Activated CD4-positive, alpha-beta memory T cell treated with anti-CD3 and anti-CD28 coated beads, Interleukin-2, amount 10 ng/mL, durations not matched to agents 7 days and 5 days (primary cell): ENCODE measurements at places on chromosomes 7 and 10.

DNA sequence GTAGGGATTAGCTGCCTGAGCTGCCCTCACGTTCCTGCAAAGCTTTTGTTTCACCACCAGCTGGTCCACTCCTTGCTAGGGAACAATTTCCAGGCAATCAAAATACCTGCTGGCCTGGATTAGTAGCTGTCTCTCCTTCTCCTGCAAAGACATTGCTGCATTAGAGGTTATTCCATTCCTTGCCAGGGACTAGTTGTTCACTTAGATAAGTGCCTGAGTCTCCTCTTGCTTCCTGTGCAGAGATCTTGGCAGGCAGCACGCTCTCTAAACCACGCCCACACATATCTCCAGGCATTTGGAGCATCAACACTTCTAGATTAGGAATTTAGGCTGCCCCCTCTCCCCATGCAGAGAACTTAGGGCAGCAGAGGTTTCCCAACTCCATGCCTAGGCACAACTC lies 150.4 kb upstream of the SMIM30 start:
- DNase-seq: no peak

DNA sequence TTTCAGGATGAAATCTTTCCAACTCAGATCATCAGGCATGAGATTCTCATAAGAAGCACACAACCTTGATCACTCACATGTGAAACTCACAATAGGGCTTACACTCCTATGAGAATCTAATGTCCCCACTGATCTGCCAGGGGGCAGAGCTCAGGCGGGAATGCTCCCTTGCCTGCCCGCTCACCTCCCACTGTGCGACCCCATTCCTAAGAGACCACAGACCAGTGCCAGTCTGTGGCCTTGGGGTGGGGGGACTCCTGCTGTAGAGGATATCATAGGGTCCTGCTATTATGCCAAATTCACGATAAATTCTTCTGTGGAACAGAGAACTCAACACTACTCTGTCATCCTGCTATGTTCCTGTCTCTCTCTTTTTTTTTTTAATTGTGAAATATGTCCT lies 5.2 kb upstream of the RASGEF1A start:
- no peak for DNase-seq

DNA sequence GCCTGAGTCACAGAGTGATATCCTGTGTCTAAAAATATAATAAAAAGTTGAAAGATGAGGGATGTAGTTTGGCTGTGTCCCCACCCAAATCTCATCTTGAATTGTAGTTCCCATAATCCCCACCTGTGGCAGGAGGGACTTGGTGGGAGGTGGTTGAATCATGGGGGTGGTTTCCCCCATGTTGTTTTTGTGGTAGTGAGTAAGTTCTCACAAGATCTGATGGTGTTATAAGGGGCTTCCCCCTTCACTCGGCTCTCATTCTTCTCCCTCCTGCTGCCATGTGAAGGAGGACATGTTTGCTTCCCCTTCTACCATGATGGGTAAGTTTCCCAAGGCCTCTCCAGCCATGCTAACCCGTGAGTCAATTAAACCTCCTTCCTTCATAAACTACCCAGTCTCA lies 25.1 kb upstream of the UBE3C start:
- no peak for DNase-seq

GRCh38 chr10:74910241-74910975 lies 84.0 kb downstream of the KAT6B start:
- no peak for DNase-seq

GRCh38 chr7:127870231-127870907 lies 160.9 kb downstream of the LRRC4 start:
- no peak for DNase-seq

GRCh38 chr10:43181146-43181545 lies 42.9 kb downstream of the CSGALNACT2 start:
- no peak for DNase-seq

DNA sequence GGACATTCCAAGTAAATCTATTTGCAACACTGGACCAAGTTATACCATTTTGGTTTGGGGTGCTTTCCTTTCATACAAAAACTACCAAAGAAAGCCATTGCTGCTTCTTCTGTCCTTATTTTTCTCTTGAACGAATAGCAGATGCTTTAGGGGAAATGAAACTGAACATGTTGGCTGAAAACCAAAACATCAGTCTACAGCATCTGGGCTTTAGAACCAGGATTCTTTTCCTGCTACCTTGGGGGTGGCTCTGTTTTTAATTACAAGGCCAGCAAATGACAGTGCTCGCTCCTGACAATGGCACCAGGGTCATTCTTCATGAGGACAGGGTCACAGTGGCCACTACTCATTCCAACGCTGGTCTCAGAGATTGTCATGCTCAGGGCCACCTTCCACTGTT lies 80.3 kb downstream of the WDR11 start:
- no peak for DNase-seq

- no peak for DNase-seq
Measured at GRCh38 chr10:33826186-33826585, 491.7 kb upstream of the NRP1 start.

DNA sequence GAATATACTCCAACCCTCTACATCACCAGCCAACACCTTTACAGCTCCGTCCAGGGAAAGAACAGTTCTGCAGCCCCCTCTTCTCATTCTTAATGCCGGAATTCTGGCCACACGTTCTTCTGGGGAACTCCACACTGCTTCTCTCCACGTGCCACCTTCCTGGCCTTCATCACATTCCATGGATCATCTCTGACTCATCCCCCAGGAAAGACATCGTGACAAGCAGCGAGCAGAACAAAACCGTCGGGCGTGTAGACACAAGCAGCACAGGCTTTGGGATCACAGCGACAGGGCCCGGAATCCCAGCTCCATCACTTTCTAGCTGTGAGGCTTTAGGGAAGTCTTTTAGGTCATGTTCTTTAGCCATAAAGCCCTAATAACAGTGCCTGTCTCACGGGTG lies 590.3 kb upstream of the FOXK1 start:
- DNase-seq: no peak

- DNase-seq: no peak
Measured at GRCh38 chr7:118194571-118194970, 10.6 kb downstream of the LSM8 start.

- DNase-seq: no peak
Measured at GRCh38 chr7:76326646-76327233, 24.3 kb downstream of the HSPB1 start.

DNA sequence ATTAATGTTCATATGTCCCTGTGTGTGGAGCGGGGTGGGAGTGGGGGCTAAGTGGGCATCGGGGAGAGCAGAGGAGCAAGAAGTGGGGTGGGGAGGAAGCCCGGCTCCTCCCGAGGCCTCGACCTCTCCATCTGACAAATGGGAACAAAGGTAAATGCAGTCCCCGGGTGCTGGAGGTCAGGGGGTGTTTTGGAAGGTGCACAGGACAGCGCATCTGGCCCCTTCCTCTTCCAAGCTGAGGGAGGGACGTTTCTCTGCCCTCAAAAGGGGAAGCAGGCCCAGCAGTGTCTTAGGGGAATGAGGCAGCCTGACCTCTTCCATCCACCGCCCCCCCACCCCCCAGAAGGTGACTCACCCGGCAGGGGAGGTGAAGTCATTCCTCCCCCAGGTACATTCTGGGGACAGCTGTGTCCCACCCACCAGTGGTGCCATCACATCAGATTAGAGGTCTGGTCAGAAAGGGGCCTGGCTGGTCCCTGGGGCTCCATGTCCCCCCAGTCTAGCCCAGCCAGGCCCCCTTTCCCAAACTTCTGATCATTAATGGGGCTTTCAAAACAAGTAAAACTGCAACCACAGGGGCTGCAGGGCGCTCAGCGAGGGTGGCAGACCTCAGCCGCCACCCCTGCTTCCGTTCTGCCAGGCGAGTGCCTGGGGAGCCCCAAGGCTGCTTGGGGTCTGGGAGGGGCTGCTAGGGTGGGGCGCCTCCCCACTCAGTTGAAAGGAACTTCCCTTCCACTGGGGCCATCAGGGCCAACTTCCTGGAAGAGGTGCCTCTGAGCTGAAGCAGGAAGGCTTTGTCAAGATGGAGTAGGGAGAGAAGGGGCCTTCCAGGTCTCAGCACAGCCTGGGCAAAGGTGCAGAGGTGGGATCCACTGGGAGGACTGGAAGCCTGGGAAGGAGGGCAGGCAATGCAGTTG lies 10.8 kb downstream of the LFNG start:
- peak; percentile 87 for DNase-seq

GRCh38 chr10:13105184-13105583 lies 5.2 kb downstream of the OPTN start:
- DNase-seq: no peak

DNA sequence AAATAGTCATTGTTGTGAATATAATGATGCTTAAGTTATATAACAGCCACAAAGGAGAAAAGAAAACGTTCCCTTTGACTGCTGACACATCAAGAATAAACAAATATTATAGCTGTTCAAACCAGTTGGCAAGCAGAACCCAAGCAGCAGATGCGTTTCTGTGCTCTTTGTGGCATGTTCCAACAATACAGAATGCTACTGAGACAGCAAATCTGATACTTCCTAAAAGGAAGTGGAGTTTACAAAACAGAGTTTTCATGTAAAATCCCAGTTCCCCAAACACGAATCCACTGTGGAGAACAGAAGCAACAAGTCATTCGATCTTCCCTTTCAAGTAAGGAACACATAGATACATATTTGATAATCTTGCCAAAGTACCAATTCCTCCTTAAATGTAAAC lies 170.9 kb upstream of the ASAH2 start:
- no peak for DNase-seq

- no peak for DNase-seq
Measured at GRCh38 chr7:15042285-15043065, 139.9 kb upstream of the DGKB start.

GRCh38 chr7:151275813-151276577 lies 27.5 kb upstream of the SMARCD3 start:
- DNase-seq: no peak

- DNase-seq: no peak
Measured at GRCh38 chr7:59079-60016, 133.0 kb upstream of the FAM20C start.

- DNase-seq: no peak
Measured at GRCh38 chr10:57905861-57906260, 361.8 kb downstream of the IPMK start.

DNA sequence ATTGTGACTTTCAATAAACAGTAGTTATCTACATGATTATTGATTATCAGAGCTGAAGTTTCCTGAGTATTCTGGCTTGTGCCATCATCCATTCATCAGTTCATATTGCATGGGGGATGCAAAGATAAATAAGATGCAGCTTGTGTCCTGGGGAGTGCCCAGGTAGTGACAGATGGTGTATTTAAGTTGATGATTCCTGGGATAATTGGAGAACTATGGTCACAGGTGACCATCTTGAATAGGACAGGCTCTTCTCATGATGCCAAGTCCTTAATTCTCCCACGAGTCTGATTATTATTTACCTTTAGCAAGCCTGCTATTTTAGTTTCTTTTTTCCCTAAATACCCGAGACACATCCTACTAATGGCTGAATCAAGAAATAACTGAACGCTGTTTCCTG lies 64.9 kb downstream of the PLPP4 start:
- DNase-seq: no peak

GRCh38 chr10:100101192-100102076 lies 19.8 kb upstream of the CPN1 start:
- DNase-seq: no peak

GRCh38 chr10:59019603-59020002 lies 156.8 kb upstream of the PHYHIPL start:
- DNase-seq: no peak

GRCh38 chr7:141251957-141252356 lies 178.1 kb downstream of the TMEM178B start:
- no peak for DNase-seq

DNA sequence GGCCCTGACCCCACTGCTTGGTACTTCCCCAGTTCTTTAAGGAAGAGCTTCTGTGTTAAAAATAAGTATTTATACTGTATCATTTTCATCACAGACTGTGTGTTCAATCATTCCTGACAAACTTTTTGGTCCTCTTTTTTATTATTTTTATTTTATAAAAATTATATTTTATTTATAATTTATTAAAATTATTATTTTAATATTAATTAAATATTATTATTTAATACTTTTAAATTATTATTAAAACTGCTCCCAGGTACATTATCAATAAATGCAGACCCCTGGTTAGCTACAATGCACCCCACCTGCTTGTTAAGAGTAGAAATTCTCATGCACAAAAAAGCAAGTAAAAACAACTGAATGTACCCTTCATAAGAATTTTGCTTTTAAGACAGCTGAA lies 172.0 kb downstream of the GLI3 start:
- DNase-seq: no peak

DNA sequence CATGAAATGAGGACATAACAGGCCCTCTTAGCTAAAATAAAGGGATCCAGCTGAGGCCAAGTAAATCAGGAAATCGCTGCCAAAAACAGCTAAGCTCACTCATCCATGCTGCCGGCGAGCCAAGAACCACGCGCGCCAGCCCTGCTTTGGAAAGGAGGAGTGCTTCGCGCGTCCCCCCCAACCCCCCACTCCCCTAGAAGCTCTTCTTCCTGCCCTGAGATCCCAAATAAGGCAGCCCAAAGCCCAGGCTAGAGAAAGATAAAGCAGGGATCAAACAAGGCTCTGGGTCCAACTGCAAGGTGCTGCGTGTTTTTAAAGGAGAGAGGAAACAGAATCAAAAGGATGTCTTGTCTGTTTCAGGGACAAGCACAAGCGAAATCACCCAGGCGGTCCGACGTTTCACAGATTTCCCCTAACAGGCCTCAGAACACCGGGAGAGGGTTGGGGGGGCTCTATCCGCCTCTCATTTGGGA lies 168.3 kb upstream of the AUTS2 start:
- DNase-seq: no peak

- no peak for DNase-seq
Measured at GRCh38 chr10:79184657-79185056, 115.9 kb downstream of the ZMIZ1 start.

- no peak for DNase-seq
Measured at GRCh38 chr7:143988976-143989745, 11.0 kb upstream of the OR6B1 start.

DNA sequence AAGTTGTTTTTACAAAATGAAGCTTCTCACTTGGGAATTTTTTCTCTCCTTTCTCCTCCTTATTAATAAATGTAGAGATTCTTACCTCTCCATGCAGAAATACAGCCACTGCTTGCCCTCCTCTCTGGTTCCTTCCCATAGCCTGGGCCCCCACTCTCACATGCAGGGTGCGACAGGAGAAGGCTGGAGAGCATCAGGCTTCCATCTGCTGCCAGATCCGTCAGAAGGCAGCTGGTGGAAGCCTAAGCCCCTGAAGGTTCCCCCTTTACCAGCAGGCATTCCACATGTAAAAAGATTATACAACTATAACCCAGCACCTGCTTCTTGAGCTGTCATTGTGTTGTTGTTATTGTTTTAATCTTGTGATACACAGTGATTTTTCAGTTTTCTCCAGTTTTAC lies 314.2 kb downstream of the LHFPL3 start:
- no peak for DNase-seq

GRCh38 chr7:71868797-71869196 lies 543.3 kb downstream of the CALN1 start:
- DNase-seq: no peak

DNA sequence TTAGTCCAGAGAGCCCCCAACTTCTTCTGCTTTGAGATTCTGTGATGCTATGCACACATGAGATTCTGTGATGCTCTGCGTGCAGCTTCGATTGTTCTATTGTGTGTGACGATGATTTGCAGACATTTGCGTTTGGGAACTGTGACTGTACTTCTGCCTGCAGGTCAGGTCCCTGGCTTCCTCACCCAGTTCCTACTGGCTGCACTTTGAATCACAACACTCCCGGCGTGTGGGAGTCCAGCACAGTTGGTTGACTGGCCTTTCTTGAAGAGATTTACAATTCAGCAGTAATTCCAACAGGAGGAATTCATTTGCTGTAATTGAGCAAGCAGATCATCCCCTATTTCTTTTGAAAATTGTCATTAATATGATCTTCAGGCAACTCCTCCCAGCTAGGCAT lies 252.2 kb upstream of the YAE1 start:
- DNase-seq: no peak
